ENCODE measurements at places on chromosomes 3 and 15.

DNA sequence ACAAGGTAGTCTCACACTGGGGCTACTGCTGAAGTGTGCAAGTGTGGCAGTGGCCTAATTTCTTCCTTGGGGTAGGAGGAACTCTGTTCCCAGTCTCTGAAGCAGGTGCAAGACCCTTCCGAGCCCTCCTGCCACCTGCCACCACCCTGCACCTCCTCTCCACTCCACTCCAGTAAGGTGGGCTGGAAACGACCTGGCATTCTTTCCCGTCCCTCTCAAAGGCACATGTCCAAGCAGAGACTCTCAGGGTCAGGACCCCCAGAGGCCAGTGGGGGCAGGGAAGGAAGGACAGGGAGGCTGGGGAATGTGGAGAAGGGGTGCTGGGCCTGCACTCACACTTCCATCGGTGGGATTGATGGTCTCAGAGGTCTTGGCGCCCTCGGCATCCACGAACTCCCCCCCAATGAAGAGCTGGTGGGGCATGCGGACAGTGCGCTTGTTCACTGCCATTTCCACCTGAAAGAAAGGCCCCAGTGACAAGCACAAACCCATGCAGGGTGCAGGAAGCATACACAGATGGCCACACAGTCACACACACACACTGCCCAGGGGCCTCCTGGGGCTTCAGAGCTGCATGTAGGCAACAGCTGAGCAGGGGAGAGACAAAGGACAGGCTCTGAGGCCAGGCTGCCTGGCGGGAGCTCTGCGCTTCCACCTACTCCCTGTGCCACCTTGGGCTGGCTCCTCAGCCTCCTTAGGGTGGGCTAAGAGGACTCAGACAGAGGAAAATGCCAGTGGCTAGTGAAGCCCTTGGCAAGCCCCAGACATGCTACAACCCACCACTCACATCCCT lies 43.8 kb downstream of the ALDH1L1 start:
- no peak for DNase-seq

DNA sequence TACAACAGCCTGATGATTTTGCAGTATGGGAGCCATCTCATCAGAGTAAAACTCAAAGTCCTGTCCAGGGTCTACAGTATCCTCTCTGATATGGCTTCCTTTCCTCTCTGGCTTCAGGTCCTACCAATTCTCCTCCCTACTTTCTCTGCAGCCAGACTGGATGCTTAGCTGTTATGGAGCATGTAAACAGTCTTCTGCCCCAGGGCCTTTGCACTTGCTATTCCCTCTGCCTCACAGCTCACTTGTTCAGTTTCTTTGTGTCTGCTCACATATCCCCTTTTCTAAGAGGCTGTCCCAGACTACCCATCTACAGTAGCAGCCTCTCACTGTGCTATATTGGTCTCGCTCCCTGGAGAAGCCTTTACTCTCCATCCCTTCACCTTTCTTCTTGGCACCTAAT lies 62.2 kb downstream of the TLNRD1 start:
- DNase-seq = no peak

- DNase-seq = no peak
Measured at GRCh38 chr3:130956721-130957120, 62.8 kb downstream of the ATP2C1 start.

- DNase-seq = no peak
Measured at GRCh38 chr3:185552358-185552877, at the start of gene LIPH. LIPH (minus strand) TSS chr3:185552588; CDS start chr3:185552471, 117 bp downstream.

DNA sequence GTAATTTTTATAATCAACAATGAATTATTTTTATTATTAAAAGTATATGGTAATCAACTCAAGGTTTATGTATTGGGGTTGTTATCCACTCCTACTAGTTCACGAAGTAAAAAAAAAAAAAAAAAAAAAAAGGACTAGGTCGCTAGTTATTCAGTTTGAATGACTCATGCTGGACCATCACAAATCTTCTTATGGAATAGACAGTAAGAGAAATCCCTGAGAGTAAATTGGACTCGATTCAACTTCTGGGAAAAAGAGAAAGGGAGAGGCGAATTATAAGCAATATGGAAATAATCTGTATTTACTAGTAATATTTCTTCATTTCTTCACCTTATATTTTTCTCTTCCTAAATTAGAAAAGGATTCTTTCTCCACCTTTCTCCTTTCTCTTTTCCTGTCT lies 2.0 kb downstream of the MYEF2 start:
- DNase-seq = no peak

- DNase-seq = no peak
Measured at GRCh38 chr3:4426782-4427344, 40.2 kb downstream of the SUMF1 start.

DNA sequence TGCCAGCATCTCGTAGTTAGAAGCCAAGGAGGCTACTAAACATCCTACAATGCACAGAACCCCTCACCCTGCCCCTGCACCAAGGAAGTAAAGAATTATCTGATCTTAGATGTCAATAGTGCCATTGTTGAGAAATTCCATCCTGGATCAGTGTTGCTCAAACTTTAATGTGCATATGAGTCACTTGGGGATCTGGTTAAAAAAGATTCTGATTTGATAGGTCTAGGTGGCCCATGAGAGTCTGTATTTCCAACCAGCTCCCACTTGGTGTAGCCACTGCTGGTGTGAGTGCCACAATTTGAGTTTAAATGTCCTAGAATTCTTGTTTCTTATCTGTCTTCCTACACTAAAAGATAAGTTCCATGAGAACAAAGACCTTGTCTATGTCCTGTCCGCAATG lies 43.7 kb downstream of the TMEM45A start:
- DNase-seq = no peak

GRCh38 chr15:76973362-76973743 lies 21.6 kb upstream of the PSTPIP1 start:
- no peak for DNase-seq

- no peak for DNase-seq
Measured at GRCh38 chr3:6062261-6063187, 798.4 kb upstream of the GRM7 start.

DNA sequence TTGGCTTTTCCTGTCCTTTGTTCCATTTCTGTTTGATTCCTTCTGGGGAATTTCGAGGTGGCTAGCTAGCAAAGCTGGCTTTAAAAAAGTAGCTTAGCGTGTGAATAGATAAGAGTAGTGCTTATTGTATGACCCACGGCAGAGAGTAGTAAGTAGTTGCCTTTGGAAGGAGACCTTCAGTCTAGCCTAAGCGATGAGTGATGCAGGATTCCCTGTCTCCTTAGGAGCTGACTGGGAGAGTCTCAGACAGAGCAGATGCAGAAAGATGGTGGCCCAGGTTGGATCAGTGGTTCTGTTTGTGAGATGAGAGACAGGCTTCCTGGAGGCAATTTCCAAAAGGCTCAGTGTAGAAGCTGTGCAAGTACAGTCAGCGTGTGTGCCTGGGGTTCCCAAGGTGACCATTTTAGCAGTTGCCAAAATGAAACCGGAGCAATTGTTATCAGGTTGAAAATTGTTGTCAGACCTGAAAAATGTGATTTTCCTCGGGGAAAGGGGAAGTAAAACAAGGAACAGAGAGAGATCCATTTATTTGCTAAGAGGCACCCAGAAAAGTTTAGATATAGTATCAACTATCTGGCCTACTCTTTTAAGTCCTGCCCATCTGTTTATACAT lies 681 bp upstream of the IL5RA start:
- DNase-seq = no peak

GRCh38 chr3:46673151-46674030 lies 20.1 kb downstream of the ALS2CL start:
- peak; percentile 5 for DNase-seq

DNA sequence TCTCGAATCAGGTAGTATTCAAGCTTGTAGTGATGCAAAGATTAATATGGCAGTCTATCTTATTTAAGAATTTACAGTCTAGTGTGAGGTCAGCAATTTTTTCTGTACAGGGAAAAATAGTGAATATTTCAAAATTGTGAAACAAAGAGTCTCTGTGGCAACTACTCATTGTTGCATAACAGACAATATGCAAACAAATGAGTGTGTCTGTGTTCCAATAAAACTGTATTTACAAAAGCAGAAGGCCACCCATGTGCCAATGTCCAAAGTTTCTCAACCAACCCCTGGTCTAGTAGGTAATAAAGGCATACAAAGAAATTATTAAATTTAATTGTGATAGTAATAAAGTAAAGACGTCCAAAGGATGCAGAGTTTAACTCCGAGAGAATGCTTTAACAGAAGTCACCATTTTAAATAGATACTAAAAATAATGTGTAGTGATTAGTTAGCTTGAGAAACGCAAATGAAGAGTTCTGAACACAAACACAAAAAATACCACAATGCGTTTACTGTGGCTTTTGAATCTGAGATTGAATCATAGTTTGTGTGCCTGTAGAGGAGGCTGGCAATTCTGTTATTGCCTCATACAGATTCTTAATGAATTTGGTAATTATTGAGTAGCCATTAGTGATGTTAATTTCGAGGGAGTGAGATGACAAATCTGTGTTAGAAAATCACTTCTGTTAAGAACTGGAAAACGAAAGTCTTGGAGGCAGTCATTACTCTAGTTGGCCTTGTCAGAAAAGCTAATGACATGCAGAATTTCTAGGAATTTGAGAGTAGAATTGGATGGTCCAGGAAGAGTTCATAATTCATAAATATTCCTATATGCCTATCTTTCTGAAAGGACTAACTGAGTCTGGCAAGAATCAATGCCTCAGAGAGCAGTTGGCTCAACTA lies 48.7 kb downstream of the CADM2 start:
- DNase-seq = no peak

Data from mesothelial cell of epicardium (in vitro differentiated cells).